ENCODE measurements at places on chromosomes 1 and 21. TPM values are rescaled to one million over a fixed set of nuclear protein-coding genes. Genes with fewer than 3 reads are reported as not detected.

Gene PAQR6
- total RNA-seq: not detected

Gene TNFRSF4
- 0.65 TPM for total RNA-seq

Gene OR2L2
- not detected for total RNA-seq

Gene RAD54L
- 9.7 TPM for total RNA-seq

Gene PGBD2
- 3.1 TPM for total RNA-seq

Gene COL16A1
- total RNA-seq: 133 TPM

Gene BCAN
- not detected for total RNA-seq

Gene SPRR4
- not detected for total RNA-seq

Gene PROK1
- total RNA-seq: not detected

Gene CHI3L2
- 10.5 TPM for total RNA-seq

Gene RGS18
- not detected for total RNA-seq

Gene FBXO2
- 2.0 TPM for total RNA-seq

Gene CAMTA1
- total RNA-seq: 91.9 TPM

Gene TRIM58
- total RNA-seq: 0.09 TPM

Gene ATP5PO
- total RNA-seq: 107 TPM

Gene ANGPTL3
- total RNA-seq: under 0.01 TPM

Gene MSH4
- 0.16 TPM for total RNA-seq

Gene SLC19A2
- total RNA-seq: 7.7 TPM

Gene UTS2
- not detected for total RNA-seq

Gene AGT
- total RNA-seq: 1.1 TPM

Gene CYP2J2
- 0.09 TPM for total RNA-seq

Gene CD244
- not detected for total RNA-seq

Gene CGN
- total RNA-seq: 0.09 TPM

Gene GJA5
- total RNA-seq: not detected

Gene INAVA
- total RNA-seq: not detected

Gene LIN28A
- total RNA-seq: not detected

Gene SEC16B
- total RNA-seq: 4.8 TPM

Gene KRTAP21-2
- not detected for total RNA-seq

Gene RSPH1
- total RNA-seq: not detected

Gene GPR37L1
- not detected for total RNA-seq

Gene DNM3
- 2.0 TPM for total RNA-seq

Gene KMO
- not detected for total RNA-seq

Gene FGR
- not detected for total RNA-seq

Data from fibroblast of the aortic adventitia (primary cell).